Osteoblast (primary cell): ENCODE measurements at places on chromosomes 2 and 18.

DNA sequence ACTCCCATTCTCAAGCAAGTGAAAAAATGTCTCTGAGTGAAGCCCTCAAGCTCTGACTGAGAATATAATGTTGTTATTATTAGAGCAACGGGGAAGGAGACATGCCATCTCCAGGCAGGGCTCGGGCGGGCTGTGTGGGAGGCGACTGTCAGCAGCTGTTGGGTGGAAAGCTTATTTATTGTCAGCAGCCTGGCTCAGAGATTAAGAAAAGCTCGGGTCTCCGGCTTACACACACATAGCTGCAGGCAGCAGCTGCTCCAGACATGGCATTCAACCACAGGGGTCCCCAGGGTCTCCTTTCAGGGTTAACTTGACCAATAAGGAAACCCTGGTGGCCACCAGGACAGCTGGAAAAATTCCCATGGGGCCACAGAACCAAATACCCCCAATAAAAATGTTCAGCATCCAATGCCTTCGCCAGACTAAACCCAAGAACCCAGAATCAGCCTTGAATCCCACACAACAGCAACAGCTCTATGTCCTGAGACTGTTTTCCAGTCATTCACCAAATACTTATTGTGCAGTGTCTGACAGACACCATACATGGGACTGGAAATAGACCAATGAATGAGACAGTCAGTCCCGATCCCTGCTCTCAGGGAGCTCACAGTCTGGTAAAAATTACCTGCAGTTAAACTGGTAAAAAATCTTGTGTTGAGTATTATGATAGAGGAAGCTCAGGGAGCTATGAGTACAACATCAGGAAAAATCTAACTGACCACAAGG, 70.5 kb upstream of the RTN4 start:
- no peak overlapping the region for H3K4me3 ChIP-seq
- DNase-seq = peak; percentile 42
- H3K27me3 ChIP-seq = no peaks in the 10 kb centered on the region

DNA sequence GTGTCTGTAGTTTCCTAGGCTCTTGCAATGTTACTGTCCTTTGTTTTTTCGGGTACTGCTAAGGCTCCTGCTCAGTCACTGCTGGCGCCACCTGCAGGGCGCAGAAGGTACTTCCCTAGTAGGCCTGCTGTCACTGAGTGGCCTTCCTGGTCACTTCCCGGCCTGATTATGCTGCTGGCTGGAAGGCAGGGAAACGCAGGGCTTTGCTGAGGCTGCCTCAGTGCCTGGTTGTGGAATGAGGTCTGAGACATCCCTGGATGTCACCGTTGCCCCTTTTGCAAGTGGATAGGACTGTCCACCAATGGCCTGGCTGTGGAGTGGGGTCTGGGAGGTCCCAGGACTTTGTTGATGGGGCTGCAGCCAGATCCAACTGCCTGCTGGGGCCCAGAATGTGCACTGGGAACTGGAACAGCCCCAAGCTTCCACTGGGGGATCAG, 13.1 kb downstream of the DAW1 start:
- H3K36me3 ChIP-seq = no peaks in the 10 kb centered on the region
- no peak overlapping the region for H3K4me3 ChIP-seq
- H3K27ac ChIP-seq = no peak overlapping the region
- peaks cover 15% of the 10 kb centered on the region for H3K4me1 ChIP-seq
- H3K27me3 ChIP-seq = no peaks in the 10 kb centered on the region

- no peaks in the 10 kb centered on the region for H3K27me3 ChIP-seq
- no peak overlapping the region for H3K4me3 ChIP-seq
- DNase-seq = no peak
- H3K4me1 ChIP-seq = peaks cover 20% of the 10 kb centered on the region
- peak overlapping the region; percentile 44 for H3K27ac ChIP-seq
Observed at GRCh38 chr2:47868611-47869352, 37.5 kb downstream of the FBXO11 start.

DNA sequence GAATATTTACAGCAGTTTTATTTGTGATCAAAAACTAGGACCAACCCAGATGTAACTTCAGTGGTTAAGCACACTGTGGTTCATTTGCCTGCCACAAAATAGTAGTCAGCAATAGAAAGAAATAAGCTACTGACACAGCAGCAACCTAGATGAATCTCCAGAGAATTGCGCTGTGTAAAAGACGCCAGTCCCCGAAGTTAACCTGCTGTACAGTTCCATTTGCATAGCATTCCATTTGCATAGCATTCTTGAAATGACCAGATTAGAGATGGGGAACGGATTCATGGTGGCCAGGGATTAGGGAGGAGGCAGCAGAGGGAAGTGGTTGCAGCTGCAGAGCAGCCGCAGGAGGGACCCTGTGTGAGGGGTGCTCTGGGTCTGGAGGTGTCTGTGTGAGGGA, 39.3 kb upstream of the NFATC1 start:
- no peaks in the 10 kb centered on the region for H3K27me3 ChIP-seq
- H3K4me3 ChIP-seq = no peak overlapping the region
- H3K27ac ChIP-seq = no peak overlapping the region
- H3K4me1 ChIP-seq = peaks cover 1% of the 10 kb centered on the region
- no peak for DNase-seq

DNA sequence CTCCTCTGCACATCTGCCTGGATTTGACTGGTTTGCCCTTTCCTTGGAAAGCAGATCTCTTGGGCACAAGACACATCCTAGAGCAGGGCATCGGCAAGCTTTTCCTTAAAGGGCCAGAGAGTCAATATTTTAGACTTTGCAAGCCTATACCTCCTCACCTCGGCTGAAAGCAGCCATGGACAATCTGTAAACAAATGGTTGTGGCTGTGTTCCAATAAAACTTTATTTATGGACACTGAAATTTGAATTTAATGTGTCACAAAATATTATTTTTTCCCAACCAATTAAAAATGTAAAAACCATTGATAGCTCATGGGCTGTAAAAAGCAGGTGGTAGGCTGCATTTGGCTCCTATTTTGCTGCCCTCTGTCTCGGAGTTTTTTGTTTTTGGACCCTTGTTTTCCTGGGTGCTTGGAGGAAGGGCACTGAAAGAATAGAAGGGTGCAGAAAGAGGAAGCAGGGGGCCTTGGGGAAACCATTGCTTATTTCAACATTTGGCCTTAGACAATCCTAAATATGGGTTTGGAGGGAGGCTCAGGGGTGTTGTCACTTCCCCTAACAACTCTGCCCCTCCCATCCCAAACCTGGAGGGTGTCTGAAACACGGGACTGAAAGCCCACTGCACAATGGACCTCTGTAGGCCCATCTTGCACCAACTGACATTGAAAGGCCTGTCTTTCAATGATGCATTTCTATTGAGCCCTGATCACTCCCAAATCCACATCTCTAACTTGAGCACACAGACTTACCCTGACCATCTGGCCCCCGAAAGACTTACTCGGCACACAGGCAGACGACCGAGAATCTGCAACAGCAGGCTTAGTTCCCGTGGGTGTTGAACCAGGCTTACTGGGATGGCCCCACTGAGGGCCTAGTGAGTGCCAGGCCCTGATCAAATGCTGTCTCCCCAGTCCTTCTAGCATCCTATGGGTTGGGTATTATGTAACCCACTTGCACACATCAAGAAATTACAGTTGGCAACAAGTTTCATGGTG, 7.1 kb upstream of the ZFP36L2 start:
- no peaks in the 10 kb centered on the region for H3K27me3 ChIP-seq
- no peak overlapping the region for H3K4me3 ChIP-seq
- H3K4me1 ChIP-seq = peaks cover 16% of the 10 kb centered on the region
- H3K27ac ChIP-seq = no peak overlapping the region

- no peaks in the 10 kb centered on the region for H3K36me3 ChIP-seq
- no peak overlapping the region for H3K4me3 ChIP-seq
- peak overlapping the region; percentile 22 for H3K27ac ChIP-seq
- H3K4me1 ChIP-seq = peaks cover 10% of the 10 kb centered on the region
- H3K27me3 ChIP-seq = no peaks in the 10 kb centered on the region
Observed at GRCh38 chr2:164662066-164662465, 40.8 kb upstream of the GRB14 start.

GRCh38 chr2:64108666-64109241, 35.5 kb downstream of the PELI1 start:
- H3K27me3 ChIP-seq = no peaks in the 10 kb centered on the region
- H3K36me3 ChIP-seq = no peaks in the 10 kb centered on the region
- DNase-seq = no peak

GRCh38 chr18:50722311-50722710, 97.5 kb downstream of the MRO start:
- DNase-seq = no peak
- H3K4me1 ChIP-seq = no peaks in the 10 kb centered on the region
- no peaks in the 10 kb centered on the region for H3K36me3 ChIP-seq
- no peak overlapping the region for H3K4me3 ChIP-seq
- H3K27me3 ChIP-seq = no peaks in the 10 kb centered on the region

DNA sequence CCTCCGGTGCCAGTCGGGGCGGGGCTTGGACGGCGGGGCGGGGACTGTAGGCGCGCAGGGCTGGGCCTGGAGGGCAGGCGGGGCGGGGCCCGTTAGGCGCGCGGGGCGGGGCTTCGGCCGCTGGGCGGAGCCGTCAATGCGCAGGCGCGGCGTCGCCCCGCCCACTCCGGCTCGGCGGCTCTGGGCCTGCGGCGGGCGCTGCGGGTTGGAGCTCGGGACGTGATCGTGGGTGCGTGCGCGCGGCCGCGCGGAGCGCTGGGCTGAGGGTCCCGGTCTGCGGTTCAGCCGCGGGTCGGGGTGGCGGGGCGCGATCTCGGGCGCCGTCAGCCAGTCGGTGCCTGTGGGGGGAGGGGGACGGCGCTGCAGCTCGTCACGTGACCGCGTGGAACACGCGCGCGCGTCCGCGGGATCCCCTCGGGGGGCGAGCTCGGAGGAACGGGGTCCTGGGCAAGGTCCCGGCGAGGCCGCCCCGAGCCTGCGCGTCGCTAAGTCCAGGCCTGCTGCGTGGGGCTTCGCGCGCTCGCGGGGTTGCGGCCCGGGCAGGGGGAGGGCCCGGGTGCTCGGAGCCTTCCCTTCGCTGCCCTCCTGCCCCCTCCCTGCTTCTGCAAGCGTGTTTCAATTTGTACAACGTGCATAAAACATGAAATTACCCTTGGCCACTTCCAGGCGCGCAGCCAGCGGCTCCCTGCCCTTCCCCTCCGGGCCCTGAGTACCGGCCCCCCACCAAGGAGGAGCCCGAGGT, at the start of gene D2HGDH:
TSS of gene D2HGDH (plus strand) at position 164 of the 742 bp plus-strand sequence. CDS start 595 bp downstream, outside the sequence.
- peak; percentile 99 for DNase-seq
- H3K27ac ChIP-seq = peak within 1 kb of the TSS; percentile 71
- no peaks in the 10 kb centered on the region for H3K36me3 ChIP-seq
- peak within 1 kb of the TSS; percentile 91 for H3K4me3 ChIP-seq
- no peaks in the 10 kb centered on the region for H3K27me3 ChIP-seq

- peaks cover 77% of the 10 kb centered on the region for H3K27me3 ChIP-seq
- H3K4me1 ChIP-seq = peaks cover 21% of the 10 kb centered on the region
- no peaks in the 10 kb centered on the region for H3K36me3 ChIP-seq
Observed at GRCh38 chr2:192197357-192197756, 2.6 kb upstream of the TMEFF2 start.

- H3K36me3 ChIP-seq = no peaks in the 10 kb centered on the region
- no peak overlapping the region for H3K4me3 ChIP-seq
- H3K27ac ChIP-seq = no peak overlapping the region
- no peaks in the 10 kb centered on the region for H3K27me3 ChIP-seq
Observed at GRCh38 chr2:44459739-44460138, 98.0 kb downstream of the CAMKMT start.
